ENCODE measurements at places on chromosomes 4 and X.

DNA sequence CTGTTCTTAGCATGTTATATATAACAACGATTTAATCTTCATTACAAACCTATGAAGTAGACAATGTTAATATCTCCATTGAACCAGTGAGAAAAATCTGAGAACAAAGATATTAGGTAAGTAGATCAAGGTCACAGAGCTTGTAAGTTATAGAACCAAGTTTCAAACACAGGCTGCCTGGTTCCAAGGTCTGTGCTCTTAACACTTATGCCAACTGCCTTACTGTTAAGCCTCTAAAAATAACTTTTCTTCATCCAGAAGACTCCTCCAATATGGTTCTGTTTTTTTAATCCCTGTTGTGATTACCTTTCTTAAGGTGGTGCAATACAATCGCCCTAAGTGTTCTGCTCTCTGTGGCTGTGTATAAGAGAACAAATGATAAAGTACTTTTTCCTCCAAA is 282.0 kb upstream of the GRID2 start:
- DNase-seq: no peak

GRCh38 chr4:32025851-32026459 is 1305.8 kb downstream of the PCDH7 start:
- no peak for DNase-seq

DNA sequence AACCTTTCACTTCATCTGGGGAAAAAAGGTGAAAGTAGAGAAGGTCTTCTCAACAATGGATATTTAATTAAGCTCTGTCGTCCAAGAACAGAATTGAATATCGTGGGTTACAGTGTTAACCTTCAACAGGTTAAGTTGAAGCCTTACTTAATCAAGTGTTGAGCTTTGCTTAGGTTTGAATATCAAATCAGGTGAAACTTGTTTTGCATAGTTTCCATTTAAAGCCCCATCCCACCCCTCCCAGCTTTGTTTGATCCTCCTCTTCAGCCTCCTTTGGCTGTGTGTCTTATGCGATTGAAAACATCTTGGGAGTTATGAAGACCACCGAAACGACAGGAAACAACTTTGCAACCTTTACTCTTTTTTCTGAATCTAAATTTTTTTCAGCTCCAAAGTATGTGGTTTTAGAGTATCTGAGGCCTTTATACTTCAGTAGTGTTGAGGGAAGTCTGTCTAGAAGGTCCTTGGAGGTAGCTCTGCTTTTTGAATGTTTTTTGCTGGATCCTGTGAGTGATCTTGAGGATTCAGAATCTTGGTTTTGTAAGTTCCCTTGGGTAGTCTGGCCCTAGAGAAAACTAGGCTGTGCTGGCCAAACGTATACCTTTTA is 39.1 kb downstream of the MCUB start:
- DNase-seq: no peak

DNA sequence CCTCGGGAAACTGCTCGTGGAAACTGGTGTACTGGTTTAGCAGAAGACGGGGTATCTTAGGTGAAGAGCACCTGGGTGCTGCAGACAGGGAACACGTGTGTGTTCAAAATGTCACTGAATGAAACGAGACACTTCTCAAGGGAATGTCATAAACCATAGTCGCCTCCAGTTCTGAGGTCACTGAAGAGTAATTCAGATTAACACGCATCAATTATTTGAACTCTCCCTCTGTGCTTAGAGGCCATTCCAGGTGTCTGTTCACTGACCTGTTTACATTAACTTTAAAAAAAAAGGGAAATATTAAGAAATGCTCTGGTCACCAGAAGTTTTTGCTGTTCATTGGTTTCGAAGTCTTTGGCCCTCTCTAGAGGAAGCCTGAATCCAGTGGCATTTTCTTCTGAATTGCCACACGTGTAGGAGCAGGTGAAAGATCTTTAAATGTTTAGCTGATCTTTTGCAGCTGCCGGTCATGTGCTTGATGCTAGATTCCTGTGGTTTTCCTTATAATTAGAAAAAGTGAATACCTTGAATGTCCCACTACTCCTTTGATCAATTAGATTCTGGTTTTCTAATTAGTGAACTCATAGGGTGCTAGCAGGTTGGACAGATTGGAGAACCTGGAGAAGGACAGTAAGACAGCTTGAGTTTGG is 330.5 kb downstream of the ARHGAP10 start:
- no peak for DNase-seq

- DNase-seq: no peak
These were observed 207.6 kb downstream of the NAF1 start for GRCh38 chr4:162959046-162959445.

- no peak for DNase-seq
These were observed 52.5 kb upstream of the PROM1 start for GRCh38 chr4:16136311-16136710.

DNA sequence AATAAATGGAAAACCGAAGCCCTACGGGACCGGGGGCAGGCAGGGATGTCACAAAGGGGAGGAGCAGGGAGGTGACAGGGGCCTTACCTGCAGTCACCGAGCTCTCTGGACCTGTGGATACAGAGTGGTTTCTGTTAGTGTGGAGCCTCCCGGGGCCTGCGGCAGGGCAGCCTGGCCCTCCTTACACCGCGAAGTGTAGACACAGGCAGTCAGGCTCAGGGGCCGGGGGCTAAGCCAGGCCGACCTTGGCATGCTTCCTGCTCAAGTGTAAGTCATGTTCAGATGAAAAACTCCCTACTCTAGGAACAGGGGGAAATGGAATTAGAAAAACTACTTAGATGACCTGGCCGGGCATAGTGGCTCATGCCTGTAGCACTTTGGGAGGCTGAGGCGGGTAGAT is 4.3 kb downstream of the FAM3A start:
- DNase-seq: no peak

- DNase-seq: no peak
These were observed 86.0 kb upstream of the TET2 start for GRCh38 chr4:105060628-105061027.

GRCh38 chr4:6688879-6689505 is 4.7 kb upstream of the S100P start:
- peak; percentile 43 for DNase-seq

DNA sequence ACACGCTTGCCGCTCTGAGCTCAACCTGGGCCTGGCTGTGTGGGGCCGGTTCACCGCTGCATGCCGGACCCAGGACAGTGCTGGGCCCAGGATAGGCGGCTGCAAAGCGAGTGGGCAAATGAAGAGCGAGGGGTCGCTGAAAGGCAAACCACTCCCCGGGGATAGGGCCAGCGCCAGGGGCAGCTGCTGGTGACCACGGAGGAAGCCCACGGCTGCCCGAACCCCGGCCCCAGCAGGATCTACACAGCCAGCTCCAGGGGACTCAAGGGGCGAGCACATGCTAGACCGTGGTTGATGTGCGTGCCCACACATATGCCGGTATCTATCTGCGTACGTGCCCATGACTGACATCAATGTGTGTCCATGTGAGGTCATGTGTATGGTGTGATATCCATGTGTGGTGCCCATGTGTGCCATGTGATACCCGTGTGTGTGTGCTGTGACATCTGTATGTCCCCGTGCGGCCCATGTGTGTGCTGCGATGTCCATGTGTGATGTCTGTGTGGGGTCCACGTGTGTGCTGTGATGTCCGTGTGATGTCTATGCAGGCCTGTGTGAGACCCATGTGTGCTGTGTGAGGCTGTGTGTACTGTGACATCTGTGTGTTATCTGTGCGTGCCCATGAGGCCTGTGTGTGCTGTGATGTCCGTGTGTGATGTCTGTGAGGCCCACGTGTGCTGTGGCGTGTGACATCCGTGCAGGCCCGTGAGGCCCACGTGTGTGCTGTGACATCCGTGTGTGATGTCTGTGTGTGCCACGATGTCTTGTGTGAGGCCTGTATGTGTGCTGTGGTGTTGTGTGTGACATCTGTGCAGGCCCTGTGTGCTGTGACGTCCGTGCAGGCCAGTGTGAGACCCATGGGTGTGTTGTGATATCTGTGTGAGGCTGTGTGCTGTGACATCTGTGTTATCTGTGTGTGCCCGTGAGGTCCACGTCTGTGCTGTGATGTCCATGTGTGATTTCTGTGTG is 24.8 kb downstream of the CTBP1 start:
- DNase-seq: no peak

DNA sequence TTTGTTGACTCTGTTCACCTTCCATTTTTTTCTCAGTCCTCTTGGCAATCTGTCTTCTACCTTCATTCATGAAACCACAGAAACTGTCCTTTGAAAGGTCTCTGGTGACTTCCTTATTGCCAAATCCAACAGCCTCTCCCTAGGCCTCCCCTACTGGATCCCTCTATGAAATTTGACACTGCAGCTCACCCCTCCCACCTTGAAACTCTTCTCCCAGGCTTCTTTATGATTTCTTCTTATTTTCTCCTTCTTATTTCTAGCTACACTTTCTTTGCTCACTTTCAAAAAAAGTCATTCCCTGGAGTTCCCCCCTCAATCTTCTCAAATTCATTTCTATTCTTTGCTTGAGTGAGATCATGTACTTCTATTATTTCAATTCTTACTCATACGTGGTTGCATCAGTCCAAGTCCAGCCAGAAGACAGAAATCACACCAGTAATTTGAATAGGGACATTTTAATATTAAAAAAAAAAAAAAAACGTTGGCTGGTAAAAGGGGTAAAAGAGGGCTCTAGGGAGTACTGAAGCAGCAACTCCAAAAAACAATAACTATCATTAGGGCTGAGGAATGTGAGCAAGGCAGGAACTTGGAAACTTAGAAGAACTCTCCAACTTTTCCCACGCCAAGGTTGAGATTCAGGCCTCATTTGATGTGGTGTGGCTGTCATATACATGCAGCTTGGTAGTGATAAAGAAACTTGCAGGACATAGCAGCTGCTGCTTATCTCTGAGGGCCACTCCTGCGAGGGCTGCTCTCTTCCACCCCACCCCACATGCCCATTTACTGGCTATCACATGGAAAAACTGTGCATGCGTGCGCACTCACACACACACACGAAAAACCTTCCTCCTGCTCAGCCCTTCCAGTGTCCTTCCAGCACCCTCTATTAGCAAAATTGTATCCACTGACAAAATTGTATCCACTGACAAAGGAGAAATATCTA is 169.8 kb upstream of the GALNT7 start:
- no peak for DNase-seq

DNA sequence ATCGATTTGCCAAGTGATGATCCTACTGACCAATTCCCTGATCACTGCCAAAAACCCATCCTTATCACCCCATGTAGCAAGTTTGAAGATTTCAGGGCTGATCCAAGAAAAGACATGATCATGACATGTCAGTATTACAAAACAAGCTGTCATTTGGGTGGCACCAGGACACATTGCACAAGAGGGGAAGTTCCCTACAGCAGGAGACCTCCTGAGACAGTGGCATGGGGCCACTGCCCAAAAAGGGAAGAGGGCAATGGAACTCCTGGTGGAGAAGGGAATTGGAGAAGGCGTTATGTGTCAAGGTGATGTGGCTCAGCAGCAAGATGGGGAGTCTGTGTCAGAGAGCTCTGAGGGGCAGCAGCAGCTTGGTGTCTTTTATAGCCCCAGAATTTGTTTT is 43.4 kb downstream of the ZNF182 start:
- no peak for DNase-seq

GRCh38 chr4:168654104-168654847 is 157.4 kb downstream of the PALLD start:
- no peak for DNase-seq

All from activated naive CD4-positive, alpha-beta T cell (primary cell).